ENCODE measurements at places on chromosomes 7 and 10. TPM values are rescaled to one million over a fixed set of nuclear protein-coding genes. Genes with fewer than 3 reads are reported as not detected.

DNA sequence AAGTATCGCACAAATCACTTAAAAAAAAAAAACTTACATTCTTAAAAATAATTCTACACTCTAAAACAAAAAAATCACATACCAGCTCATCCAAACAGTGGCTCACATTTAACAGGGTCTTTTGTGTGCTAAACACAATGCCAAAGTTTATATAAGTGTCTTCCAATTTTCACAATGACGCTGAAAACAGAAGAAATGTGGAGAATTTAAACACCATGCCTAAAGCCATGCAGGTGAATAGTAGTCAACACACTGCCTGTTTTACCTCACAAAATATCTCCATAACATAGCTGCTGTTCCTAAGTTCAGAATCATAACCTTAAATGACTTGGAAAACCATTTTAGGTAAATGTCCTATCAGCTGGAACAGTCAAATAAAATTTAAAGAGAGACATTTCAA, 55.0 kb downstream of the GRB10 start:
- DNase-seq = no peak

- no peak for DNase-seq
Measured at GRCh38 chr10:22931948-22932347, 4.1 kb downstream of the ARMC3 start.

- no peak for DNase-seq
Measured at GRCh38 chr7:100493476-100494264, 9.9 kb downstream of the NYAP1 start.

GRCh38 chr7:12722636-12723605, 35.5 kb downstream of the ARL4A start:
- no peak for DNase-seq

DNA sequence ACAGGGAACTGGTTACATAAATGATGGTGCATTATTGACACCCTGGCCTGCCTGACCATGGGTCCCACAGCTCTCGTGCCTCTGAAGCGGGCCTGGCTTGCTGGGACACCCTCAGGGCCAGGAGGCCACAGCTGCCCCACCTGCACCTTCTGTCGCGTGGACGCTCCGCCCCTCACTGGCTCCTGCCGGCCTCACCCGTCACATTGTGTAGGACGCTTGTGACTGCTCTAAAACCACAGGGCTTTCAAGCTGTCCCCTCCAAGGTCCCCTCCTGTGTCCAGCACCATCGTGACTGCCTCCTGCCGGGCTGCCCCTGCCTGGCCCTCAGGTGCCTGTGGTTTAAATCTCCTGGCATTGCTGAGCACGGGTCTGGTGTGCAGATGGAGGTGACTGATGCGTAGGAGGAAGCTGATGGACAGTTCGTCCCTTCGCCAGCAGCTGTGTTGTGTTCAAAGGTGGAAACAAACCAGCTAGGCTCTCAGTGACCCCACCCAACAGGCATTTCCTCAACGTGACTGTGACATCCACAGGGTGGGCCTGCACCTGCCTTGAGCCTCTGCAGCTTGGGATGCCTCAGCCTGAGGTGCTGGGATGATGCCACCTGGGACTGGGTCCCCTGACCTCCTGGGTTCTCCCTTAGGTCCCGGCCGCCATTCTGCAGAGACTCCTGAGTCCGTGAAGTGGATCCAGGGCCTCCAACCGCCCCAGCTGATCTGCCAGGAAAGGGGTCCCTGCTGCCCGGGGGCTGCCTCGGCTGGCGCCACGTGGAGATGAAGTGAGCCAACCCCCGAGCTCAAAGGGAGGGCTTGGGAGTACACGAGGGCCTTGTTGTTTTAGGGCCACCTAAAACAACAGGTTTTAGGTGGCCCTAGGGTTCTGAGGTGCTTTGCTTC, 148.5 kb downstream of the WDR37 start:
- no peak for DNase-seq

KLF6 gene
- polyA plus RNA-seq = 38.4 TPM

TRUB1 gene
- polyA plus RNA-seq = 24.6 TPM

DNA sequence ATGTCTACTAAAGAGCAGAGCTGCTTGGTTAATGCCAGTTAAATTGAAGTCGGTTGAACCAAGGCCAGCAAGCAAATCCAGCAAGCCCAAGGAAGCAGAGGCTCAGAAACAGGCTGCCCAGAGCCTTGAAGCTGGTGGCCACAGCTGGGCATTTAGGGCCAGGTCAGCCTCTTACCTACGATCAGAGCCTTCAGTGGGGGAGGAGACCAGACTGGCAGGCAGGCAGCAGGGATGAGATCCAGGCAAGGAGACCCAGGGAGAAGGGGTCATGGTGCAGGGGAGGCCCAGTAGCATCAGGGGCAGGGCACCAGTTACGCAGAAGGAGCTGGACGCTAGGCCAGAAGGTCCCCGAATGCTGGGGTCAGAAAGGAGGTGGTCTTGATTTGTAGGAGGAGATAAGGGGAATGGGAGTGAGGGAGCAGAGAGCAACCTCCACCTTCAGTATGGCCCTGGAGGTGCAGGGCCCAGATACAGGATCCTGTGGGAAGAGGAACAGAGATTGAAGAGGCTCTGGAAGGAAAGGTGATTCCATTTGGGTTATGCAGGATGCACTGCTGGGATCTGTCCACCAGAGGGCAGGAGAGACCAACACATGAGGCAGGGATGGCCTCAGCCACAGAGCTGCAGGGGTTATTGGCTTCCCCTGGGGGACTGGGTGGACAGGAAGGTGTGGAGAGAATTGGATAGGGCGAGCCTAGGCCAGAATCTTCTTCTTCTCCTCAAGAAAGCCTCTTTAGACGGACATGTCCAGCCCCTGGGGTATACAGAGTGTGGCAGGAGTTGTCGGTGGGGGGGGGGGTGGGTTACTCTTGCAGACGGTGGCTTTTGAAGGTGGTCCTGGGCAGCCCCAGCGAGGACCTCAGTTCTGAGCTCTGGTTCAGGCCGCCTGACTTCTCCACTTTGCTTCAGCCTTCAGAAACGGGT, 132.6 kb upstream of the PODXL start:
- peak; percentile 92 for DNase-seq

- no peak for DNase-seq
Measured at GRCh38 chr10:31166606-31167005, 134.9 kb upstream of the ZNF438 start.

GRCh38 chr10:101310529-101311184, 43.3 kb upstream of the BTRC start:
- no peak for DNase-seq

PLA2G12B gene
- polyA plus RNA-seq = 0.18 TPM

- no peak for DNase-seq
Measured at GRCh38 chr7:13878154-13878553, 111.3 kb downstream of the ETV1 start.

GRCh38 chr7:158044482-158044823, 543.2 kb downstream of the PTPRN2 start:
- no peak for DNase-seq

DNA sequence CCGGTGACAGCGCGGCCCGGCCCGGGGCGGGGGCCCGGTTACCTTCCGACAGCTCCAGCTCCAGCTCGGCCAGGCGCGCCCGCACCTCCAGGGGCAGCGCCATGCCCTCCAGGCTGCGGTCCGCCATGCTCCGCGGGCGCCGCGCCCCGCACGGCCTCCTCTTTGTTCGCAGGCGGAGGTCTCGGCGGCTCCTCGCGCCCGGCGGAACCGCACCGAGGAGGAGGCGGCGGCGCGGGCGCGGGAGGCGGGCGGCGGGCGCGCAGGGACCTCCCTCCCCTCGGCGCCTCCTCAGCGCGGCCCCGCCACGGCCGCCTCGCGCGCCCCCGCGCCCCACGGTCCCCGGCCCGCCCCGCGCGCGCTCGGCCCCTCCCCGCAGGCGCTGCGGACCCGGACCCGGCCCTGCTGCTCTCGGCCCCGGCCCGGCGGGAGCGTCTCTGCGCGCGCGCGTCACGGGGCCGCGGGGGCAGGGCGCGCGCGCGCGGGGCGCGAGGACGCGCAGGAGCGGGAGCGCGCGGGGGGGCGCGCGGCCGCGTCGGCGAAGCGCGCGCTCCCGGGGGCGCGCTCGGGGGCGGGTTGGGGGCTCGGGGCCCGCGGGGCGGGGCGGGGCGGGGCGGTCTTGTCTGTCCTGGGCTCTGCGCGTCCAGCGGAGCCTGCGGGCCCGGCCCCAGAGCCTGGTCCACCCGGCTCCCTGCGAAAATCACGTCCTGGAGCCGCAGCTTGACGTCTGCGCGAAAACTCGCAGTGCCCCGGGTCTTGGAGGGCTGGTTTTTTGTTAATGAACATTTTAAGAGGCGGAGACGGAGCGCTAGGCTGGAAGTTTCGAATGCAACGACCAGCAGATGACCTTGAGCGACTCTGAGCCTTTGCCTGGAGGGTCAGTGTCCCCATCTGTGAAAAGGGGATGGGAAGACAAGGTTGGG, at the start of gene DIP2C:
Gene DIP2C (minus strand): TSS at position 217 of the 920 bp plus-strand sequence. CDS start 90 bp downstream, at position 127.
- peak; percentile 93 for DNase-seq

- DNase-seq = no peak
Measured at GRCh38 chr7:17318146-17318545, 19.7 kb downstream of the AHR start.

DNA sequence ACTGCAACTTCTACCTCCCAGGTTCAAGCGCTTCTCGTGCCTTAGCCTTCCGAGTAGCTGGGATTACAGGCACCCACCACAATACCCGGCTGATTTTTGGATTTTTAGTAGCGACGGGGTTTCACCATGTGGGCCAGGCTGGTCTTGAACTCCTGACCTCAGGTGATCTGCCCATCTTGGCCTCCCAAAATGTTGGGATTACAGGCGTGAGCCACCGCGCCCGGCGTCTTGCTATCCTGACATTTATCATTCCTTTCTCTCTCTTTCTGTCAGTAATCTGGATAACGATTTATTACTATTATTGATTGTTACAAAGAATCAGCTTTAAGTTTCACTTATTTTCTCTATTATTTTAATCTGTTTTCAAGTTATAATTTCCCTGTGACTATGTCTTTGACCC, 548.4 kb downstream of the CNTNAP2 start:
- DNase-seq = no peak

GRCh38 chr10:17781856-17782255, 27.3 kb upstream of the MRC1 start:
- DNase-seq = no peak

- peak; percentile 7 for DNase-seq
Measured at GRCh38 chr10:116444527-116445142, 17.0 kb downstream of the PNLIPRP3 start.

CNPY1 gene
- 0.41 TPM for polyA plus RNA-seq

- DNase-seq = no peak
Measured at GRCh38 chr7:144545330-144545729, 141.8 kb upstream of the NOBOX start.

RNF32 gene
- polyA plus RNA-seq = 3.8 TPM

DNA sequence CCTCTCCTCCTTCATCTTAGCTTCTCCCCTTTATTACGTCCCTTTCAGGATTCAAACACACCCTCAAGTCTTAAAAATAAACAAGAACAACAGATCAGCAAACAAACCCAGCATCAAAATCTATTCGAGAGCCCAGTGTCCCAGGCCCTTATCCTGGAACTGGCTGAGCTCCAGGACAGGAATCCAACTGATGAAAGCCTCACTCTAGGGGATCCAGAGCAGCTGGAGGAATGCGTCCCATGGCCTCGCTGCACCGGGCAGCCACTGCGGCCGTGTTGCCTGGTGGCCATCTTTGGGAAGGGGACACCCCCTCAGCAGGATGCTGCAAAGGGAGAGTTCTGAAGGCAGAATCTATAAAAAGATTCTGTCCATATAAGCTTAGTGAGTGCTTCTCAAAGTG, 156.5 kb upstream of the BMPER start:
- no peak for DNase-seq

TMEM178B gene
- 46.1 TPM for polyA plus RNA-seq

DNA sequence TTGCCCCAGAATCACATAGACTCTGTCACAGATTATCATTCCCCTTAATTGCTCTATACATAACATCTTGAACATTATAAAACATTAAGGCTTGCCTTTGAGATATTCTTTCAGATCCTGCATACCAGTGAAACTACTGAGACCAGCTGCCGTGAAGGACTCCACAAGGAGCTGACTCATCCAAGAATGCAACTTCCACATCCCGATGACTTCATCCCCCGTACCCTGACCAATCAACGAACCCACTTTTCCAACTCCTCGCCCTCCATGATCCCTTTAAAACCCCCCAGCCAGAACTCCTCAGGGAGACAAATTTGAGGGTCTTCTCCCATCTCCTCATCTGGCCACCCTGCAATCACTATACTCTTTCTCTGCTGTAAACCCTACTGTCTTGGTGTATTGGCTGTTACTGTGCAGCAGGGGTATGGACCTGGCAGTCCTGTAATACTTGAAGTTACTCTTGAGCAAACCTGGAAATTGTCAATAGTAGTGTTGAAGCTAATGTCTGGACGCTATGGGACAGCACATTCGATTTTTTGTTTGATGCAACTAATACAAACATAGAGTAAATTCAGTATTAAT, 49.8 kb downstream of the HTR5A start:
- DNase-seq = no peak

- no peak for DNase-seq
Measured at GRCh38 chr10:75825661-75826060, 394.2 kb downstream of the LRMDA start.

Data from spinal cord (tissue), 10 donors.